ENCODE measurements at places on chromosomes 7 and 10.

- no peak for DNase-seq
Measured at GRCh38 chr7:132575982-132576720, at the start of gene PLXNA4. PLXNA4 (minus strand) TSS chr7:132576470; CDS start chr7:132508693, 67,777 bp downstream.

DNA sequence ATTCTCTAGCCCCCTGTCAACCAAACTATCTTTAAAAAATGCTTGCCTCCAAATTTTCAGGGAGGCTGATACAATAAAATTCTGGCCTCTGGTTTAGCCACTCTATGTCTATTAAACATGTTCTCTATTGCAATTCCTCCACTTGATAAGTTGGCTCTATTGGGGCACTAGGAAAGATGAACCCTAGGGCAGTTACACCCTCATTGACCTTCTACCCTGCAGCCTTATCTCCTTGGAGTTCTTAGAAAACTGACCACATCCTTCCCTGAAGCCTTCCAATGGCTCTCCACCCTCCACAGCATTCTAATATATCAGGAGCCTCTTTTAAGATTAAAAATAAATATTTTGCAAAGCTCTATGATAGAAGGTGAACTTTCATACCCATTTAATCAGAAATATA lies 30.6 kb downstream of the SVOPL start:
- DNase-seq, result no peak

- no peak for DNase-seq
Measured at GRCh38 chr7:99036546-99037111, 107.3 kb downstream of the SMURF1 start.

GRCh38 chr10:24385776-24386175 lies 176.8 kb downstream of the KIAA1217 start:
- no peak for DNase-seq

DNA sequence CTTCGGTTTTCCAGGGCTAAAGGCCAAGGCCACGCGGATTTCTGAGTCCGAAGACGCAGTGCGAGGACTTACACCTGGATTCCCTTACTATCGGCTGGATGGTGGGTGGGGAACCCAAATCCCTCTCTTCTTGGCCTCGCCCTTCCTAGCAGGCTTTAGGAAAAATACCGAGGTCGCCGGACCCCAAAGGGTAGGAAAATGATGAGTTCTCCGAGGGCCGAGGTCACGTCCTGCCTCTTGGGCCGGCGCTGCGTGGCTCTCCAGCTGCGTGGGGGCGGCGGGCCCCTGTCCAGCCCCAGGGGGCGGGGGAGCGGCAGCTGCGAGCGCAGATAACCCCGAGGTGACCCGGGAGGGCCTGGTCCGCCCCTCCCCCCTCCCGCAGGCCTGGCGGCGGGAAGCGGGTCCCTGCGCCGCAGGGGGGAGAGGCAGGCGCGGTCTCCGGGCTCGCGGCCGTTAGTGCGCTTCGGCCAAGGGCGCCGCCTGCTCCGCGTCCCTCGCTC lies 805 bp upstream of the HMX3 start:
- DNase-seq, result no peak

DNA sequence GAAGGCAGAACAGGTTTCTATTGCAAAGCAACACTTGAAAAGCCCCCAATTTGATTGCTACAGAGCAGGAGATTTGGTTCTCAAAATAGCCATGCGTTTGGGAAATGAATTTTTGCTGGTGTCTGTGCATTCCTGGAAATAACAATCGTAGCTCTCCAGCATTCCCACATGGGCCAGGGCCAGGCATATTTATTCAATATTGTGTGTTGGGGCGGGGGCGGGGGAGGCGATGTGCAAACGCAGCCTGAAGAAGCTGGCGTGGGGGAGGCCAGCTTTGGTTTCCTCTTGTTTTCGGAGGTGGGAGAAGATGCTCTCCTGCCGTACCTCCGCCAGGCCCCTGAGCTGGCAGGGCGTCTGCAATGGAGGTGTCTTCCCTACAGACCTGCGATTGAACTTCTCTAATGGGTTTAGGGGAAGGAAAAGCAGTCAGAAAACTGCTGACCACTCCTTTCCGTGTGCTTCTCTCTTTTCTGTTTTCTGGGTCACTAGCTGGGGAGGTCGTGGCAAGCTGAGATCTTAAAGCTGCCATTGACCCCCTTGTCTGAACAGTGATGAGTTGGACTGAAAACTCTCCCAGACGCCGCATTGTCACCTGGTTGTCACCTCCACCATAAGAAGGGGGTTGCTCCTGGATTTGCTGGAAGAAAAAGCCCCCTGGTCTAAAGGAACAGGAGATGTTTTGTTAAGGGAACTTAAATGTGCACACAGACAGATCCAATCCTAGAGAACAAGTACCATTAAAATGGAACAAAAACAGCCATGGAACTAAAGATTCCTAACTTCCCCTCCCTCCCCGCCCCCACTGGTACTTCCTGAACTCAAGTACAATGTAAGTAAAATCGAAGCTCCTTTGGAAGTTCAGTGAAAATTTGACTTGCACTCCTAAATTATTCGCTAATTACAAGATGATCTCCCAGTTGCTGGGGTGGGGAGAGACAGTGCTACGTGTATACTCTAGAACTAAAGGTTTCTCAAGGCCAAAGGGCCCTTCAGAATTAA lies 56.4 kb upstream of the HABP2 start:
- DNase-seq, result no peak

DNA sequence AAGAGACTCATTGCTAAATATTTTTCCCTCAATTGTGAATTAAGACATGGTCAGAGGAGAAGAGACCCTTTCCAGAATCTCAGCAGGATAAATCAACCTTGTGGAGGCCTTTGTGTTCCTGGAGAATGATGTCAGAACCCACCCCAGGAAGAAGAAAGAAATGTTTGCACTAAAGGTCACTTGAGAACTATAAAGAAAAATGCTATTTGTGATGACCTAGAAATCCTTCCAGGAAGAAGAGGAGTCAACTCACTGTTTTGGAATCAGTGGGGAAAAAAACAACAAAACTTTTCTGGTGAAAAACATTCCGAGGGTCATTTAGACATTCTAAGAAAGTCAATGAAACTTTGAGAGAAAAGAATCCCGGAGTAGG lies 129.1 kb upstream of the ANKRD1 start:
- no peak for DNase-seq

- DNase-seq, result no peak
Measured at GRCh38 chr10:34237898-34238455, 577.1 kb downstream of the PARD3 start.

GRCh38 chr10:132438091-132439024 lies 41.4 kb downstream of the PWWP2B start:
- DNase-seq, result no peak

DNA sequence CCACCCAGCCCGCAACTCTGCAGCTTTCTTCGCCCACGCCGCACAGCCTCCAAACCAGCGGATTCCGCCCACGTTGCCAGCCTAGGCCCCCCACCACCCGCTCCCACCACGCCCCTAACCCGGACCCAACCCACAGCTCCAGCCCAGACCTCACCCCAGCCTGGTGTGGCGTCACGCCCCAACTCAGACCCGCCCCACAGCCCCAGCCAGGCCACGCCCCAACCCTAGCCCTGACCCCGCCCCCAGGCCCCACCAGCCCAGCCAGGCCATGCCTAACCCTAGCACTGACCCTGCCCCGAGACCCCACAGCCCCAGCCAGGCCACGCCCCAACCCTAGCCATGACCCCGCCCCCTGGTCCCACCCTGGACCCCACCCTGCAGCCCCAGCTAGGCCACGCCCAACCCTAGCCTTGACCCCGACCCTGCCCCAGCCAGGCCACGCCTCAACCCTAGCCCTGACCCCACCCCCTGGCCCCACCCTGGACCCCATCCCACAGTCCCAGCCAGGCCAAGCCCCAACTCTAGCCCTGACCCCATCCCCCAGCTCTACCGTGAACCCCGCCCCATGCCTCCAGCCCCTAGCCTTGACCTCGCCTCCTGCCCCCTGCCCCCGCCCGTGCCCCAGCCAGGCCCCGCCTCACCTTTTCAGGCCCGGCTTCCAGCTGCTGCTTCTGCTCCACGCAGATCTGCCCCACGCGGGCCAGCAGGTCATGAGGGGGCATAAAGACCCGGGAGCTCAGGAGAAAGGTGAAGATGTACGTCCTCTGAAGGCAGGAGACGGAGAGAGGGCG lies 64.0 kb downstream of the RASGEF1A start:
- peak; percentile 43 for DNase-seq

DNA sequence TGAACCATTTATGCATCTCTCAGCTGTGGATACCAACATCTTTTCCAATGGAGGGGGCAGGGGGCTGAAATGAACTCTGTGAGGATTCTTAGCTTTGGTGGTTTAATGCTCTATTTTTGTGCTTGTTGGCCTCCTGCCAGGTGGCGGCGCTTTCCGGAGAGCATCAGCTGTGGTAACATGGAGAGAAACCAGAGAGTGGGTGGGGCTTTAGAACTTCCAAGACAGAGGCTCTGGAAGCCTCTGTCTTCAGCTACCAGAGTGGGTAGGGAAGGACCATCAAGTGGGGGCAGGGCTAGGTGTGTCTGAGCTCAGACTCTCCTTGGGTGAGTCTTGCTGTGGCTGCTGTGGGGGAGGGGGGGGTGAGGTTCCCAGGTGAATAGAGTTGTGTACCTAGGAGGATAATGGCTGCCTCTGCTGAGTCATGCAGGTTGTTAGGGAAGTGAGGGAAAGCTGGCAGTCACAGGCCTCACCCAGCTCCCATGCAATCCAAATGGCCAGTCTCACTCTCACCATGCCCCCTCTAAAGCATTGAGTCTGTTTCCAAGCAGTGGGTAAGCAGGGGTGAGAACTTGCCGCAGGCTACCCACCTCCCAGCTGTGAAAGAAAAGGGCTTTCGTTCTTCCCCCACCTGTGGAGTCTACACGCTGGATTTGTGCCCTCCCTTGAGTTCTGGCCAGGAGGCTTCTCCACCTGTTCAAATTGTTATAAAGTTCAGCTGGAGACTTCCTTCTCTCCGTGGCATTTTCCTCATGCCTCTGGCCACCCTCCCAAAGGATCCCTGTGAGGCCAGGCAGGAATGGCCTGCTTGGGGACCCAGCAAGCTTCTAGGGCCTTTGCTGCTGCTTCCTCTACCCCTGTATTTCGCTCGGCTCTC lies 527.0 kb downstream of the NEBL start:
- DNase-seq, result no peak

- DNase-seq, result no peak
Measured at GRCh38 chr10:79932841-79933379, 16.0 kb downstream of the SFTPD start.

DNA sequence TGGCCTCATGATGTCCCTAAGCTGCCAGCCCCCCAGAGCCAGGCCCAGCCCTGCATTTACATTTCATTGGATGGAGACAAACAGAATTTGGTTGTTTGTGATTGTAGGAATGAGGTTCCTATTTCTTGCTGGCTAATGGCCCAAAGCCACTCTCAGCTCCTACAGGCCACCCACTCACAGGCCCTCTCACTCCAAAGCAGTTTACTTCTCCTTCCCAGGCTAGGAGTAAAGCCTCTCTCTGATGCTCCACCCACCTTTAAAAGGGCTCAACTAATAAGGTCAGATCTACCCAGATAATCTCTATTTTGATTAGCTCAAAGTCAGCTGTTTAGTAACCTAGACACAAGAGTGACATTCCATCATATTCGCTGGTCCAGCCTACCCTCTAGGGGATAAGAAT lies 11.2 kb upstream of the CUZD1 start:
- DNase-seq, result no peak

- DNase-seq, result no peak
Measured at GRCh38 chr7:101121991-101122932, 4.6 kb upstream of the SERPINE1 start.

GRCh38 chr7:117152213-117153007 lies 170.4 kb downstream of the WNT2 start:
- no peak for DNase-seq

- DNase-seq, result no peak
Measured at GRCh38 chr7:92925876-92926696, 89.7 kb upstream of the CDK6 start.

DNA sequence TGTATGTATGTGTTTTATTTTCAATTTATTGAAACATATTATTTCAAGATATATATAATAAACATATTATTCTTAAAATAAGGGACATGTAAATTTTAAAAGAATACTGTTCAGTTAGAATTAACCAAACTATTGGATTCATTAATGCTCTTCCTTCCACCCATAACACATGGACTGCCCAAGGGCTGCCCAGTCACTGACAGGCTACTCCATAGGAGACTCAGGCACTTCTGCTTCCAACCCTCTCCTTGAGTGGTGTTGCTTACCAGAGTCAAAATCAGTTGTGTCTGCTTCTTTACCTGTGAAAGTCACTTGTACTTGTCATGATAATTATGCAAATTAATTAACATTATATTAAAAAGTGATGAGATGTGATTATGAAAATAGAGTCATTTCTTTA lies 9.8 kb upstream of the GPR37 start:
- DNase-seq, result no peak

GRCh38 chr10:101903827-101904550 lies 60.4 kb upstream of the KCNIP2 start:
- peak; percentile 64 for DNase-seq

GRCh38 chr10:60003651-60004523 lies 97.5 kb upstream of the CCDC6 start:
- no peak for DNase-seq

DNA sequence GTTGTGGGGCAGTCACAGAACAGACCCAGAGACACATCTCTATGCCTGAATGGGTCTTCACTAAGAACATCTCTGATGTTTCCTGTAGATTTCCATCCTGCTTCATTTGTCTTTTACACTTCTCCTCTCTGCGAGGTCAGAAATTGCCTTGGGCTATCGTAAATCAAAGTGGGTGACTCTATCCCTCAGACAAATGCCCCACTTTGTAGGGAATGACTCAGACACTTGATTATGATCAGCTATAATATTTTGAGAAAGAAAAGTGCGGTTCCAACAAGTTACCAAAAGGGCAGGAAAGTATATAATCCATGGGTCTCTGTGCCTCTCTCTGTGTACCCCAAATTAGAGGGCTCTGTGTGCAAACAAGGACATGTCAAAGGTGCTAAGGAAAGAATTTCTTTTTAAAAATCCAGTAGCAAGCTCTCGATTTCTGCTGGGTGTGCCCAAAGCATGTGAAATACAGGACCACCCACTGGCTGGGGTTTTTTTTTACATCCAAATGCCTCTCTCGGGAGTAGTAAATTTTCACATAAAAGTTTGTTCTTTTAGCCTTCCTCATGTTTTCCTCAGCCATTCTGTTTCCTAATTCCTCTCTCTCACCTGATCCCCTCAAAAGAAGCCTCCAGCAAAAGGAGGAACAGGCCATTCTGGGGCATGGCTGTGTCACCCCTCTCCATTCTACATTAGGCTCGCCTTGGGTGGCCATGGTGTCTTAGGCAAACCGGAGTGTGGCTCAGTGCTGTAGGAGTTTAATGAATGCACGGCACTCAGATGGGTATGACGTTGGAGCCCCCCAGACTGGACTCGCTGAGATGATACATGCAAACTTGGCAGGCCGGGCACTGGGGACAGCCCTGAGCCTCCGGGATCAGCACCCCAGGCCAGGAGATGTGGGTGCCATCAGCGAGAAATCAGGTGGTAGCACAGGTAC lies 6.3 kb upstream of the OPN4 start:
- DNase-seq, result no peak

- DNase-seq, result no peak
Measured at GRCh38 chr10:117002206-117002605, 2.8 kb downstream of the SHTN1 start.

GRCh38 chr7:4871930-4872675 lies 10.3 kb upstream of the PAPOLB start:
- DNase-seq, result no peak
